ENCODE measurements at places on chromosomes 6 and 20. TPM values are rescaled to one million over a fixed set of nuclear protein-coding genes. Genes with fewer than 3 reads are reported as not detected.

DNA sequence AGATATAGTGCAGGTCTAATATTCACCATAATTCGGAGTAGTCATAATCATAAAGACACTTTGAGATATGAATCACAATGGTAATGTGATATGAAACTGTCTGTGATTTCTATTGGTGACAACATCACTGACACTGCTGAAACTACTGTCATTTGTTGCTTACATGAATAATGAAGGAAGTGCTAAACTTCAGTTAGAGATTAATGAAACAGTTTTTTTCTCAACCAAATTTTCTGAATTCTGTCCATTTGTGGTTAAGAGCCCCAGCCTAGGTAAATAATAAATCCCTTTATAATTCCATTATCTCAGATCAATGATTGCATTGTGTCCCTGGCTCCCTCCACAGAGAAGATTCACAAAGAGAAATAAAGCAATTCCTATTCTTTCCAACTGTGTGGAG lies 122.6 kb downstream of the HIVEP2 start:
- no peak for DNase-seq

DNA sequence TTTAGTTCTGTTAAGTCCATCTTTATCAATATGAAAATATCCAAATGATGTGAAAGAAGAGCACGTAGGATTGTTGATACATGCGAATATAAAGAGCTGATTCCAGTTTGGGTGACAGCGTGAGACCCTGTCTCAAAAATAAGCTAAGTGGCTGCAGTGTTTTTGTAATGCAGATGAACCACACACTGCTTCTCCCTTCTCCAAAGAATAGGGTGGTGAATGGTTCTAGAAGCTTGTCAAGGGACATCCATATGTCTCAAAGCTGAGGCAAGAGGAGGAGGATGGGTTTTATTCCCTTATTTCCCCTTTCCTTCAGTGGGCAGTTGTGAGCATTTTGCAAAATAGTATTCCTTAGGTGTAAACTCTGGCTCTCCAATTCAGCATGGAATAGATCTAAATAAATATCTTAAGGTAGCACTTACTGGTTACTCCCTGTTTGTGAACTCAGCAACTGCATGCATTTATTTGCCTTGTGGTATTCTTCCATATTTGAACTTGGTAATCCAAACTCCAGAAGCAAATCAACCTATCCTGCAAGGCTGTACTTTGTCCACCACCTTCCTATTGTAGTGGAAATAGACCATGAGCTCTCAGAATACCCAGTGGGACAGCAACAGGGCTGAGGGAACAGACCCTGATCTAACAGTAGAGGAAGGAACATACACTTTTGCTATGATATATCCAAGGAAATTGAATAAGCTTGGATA lies 38.0 kb downstream of the XRN2 start:
- no peak for DNase-seq

DNA sequence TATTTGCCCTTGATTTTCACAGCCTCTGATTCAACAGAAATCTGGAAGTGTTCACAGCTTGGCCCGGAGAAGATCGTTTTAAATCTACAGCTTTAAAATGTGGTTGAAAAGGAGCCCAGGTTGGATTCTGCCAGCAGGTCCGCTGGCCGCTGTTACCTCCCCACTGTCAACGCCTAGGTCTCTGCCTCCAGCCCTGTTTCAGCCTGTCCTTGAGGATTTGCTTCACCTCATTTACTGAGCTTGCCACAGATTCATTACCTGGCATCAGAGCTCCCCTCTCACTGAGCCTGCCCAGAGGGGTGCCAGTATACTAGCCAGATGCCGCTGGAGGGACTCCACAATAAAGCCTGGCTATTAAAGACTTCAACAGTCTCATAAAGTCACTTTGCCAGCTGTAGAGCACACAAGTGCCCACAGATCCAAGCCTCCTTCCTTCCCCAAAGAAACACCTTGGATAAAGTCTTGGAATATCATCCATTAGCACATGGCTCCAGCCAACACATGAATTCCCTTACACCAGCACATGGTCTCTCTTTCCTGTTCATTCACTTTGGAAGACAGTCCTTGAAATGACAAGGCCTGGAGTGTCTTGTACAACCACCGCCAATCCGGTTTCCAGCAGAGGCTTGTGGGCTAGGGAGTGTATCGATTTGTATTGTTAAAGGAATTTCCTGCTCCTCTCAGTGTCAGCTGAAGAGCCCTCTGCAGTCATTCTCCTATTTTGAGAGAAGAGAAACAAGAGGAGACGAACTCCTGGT lies 9.5 kb upstream of the NR2E1 start:
- DNase-seq, result no peak

DNA sequence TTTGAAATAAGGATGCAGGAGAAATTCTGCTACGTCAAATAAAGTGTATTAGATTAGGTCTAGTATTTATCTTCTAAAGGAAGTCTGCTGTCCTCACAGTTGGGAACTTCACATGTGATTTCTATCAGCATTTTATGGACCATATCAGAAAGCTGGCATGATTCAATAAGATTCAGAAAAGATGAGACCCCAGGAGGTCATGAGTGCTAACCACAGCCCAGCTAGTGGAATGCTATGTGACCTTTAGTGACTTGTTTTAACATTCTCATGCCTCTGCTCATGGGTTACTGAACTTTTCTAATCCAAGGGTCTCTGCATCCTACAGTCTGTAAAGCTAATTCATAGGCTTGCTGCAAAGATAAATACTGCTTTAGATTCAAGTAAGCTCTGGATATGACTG lies 150.1 kb downstream of the GMPR start:
- DNase-seq, result no peak

DNA sequence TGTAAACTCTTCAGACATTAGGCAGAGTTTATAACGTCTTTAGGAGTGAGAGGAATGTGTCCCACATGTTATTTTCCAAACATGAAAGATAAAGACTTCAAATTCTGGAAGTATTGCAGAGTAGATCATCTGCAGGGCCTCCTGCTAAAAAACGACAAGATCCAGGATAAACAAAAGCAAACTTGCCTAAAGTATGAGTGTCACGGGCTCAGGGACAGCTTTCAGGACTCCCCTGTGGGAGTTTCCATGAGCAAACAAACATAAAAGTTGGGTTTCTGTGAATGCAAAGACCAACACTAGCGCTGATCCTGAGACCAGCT lies 76.9 kb downstream of the TXNDC5 start:
- no peak for DNase-seq

Gene CD93
- 54.5 TPM for total RNA-seq

DNA sequence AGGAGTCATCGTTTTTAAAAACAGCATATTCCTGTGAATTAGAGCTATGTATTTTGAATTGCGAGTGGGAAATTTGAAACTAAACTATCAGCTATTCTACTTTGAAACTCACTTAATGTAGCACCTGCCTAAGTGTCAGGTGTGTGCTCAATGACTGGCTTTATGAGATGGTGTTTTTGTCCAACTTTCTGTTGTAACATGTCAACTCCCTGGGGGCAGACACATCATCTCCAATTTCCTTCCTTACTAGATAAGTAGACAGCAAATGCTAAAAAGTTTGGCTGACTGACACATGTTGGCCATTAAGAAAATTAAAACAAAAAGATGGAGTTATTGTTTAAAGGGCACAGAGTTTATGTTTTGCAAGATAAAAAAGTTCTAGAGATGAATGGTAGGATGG lies 226.9 kb downstream of the TFAP2B start:
- no peak for DNase-seq

- no peak for DNase-seq
Measured at GRCh38 chr6:13709689-13710551, 1.7 kb downstream of the RANBP9 start.

DNA sequence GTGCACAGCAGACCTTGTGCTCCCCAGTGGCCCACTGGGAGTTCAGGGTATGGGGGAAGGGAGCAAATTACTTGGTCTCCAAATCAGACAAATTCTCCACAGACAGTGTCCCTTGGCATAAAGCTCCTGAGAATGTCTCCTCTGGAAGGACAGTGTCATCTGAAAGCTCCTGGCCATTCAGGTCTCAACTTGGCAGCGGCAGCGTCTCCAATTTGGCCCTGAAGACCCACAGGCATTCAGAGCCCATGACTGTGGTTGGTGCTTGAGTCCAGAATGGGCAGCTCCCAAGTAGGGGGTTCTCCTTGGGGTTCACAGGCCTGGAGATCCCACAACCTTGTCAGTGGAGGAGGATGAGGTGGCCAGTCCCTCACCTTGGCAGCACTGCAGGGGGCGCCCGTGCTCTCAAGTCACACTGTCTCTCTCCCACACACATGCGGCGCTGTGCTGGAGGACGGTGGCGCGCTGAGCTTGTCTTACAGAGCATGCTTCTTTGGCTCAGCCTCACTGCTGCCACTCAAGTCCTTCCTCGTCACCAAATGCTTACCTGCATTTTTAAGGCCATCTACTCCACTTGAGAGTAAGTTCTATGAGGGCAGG lies 20.7 kb downstream of the DYNLRB1 start:
- DNase-seq, result no peak

DNA sequence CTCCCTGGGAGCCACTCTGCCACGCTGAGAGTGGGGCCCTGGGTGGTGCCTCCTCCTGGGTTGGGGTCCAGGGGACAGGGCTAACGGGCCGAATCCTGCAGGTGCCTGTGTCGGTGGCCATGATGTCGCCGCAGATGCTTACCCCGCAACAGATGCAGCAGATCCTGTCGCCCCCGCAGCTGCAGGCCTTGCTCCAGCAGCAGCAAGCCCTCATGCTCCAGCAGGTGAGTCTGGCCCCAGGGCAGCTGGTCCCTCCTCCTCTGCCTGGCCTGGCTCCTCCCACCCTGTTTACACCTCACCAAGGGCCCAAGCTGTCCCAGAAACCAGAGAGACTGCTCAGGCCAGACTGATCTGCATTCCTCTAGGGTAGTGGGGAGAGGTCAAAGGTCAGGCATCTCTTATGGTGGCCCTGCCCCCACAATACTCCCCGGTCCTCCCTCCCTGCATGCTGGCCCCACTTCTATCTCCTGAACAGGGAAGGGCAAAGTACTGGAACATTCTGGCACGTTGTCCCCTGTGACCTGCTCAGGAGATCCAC lies 38.6 kb downstream of the FOXP4 start:
- no peak for DNase-seq

Gene ZFP57
- not detected for total RNA-seq

DNA sequence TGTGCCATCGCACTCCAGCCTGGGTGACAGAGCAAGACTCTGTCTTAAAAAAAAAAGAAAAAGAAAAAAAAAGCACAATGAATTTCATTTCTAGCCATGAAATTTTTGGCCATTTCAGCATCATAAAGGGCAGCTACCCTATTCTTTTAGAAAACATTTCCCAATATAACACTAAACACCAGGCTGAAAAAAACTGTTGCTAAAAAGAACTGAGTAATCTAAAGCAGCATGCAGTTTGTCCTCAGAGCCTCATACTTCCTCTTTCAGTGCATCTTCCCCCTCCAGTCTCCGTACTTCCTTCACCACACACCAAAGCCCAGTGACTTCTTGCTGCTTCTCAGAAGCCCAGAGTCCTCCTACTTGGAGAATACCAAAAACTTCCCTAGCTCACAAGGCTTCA lies 5.6 kb upstream of the IFNGR1 start:
- no peak for DNase-seq

All from spinal cord (tissue), 10 donors.